ENCODE measurements at places on chromosomes 13 and 19.
A peak's percentile ranks its signal among the peaks of the same experiment; 100 is the strongest.

- peak; percentile 90 for DNase-seq
Observed at GRCh38 chr19:29212648-29213573, at the start of gene UQCRFS1. TSS of gene UQCRFS1 (minus strand) at chr19:29213151. CDS start at chr19:29213118, 33 bp downstream.

DNA sequence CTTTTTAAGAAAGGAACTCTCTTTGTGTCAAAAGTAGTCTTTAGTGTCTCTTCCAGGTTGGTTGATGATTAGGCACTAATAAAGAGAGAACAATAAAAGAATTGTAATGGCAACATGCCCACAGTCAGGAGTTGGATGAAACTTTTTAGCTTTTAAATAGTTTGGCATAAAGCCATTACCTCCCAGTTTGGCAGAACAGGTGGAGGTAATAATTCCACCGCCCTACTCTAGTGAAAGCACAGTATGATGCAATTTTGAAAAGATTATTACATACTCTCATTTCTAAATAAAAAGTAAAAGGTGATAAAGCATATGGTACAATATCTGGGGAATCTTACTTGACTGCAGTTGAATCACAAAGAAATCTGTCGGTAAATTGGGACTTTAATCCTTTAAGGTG lies 497.6 kb downstream of the SUCLA2 start:
- no peak for DNase-seq

- no peak for DNase-seq
Observed at GRCh38 chr13:59734393-59734792, 429.3 kb downstream of the DIAPH3 start.

GRCh38 chr19:19372656-19373416 lies 32.6 kb upstream of the GATAD2A start:
- DNase-seq = no peak

DNA sequence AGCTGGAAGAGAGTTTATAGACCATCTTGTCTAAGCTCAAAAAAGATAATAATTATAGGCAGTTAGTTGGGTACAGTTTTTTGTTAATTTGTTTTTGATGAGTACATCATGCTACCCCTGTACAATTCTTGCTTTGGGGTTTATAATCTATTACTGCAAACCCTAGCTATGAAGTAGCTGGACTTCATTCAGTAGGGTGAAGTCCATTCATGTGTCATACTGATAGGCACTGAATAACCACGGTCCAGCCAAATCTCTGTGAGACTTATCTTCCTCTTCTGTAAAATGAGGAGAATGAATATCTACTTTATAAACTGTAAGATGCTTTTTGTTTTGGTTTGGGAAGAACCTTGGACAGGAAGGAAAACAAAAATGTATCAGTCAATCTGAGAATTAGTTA lies 19.5 kb downstream of the SLC46A3 start:
- DNase-seq = no peak

GRCh38 chr19:1016647-1017114 lies 4.2 kb downstream of the TMEM259 start:
- DNase-seq = no peak

- no peak for DNase-seq
Observed at GRCh38 chr13:48726711-48727110, 73.0 kb downstream of the CYSLTR2 start.

GRCh38 chr19:58088521-58089052 lies 9.4 kb downstream of the ZSCAN18 start:
- no peak for DNase-seq

GRCh38 chr13:77980592-77980991 lies 62.0 kb upstream of the EDNRB start:
- DNase-seq = no peak

DNA sequence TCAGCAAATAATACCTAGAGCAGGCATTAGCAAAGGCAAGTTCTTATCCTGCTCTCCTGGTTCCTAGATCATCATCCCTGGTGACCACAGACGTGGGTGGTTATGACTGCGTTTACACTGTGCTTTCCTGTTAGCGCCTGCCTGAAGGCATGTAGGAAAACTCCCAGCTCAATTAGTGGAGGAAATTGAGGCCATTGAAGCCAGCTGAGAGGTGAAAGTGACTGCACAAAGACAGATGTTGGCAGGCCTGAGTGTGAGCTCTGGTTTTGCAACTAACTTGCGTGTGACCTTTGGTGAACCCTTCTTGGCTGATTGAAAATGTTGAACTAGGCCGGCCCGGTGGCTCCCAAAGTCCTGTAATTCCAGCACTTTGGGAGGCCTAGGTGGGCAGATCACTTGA lies 17.5 kb upstream of the NWD1 start:
- no peak for DNase-seq

DNA sequence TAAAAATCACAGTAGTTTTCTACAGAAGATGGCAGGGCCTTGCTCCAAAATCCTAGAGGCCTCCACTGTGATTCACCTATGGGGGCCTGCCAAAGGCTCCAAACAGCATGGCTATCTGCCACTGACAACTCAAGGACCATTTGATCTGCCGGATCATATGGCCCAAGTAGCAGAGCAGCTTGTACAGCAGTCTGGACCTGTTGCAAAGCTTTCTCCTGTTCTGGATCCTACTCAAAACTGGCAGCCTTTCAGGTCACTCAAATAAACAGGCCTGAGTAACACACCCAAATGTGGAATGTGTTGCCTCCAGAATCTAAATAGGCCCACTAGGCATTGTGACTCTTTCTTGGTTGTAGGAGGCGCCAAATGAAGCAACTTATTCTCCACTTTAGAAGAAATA lies 1049.3 kb downstream of the PCDH9 start:
- no peak for DNase-seq

Measured in stimulated activated CD8-positive, alpha-beta memory T cell treated with anti-CD3 and anti-CD28 coated beads, Interleukin-7, amount 100 ng/mL, for 1 hour (primary cell).